ENCODE measurements at places on chromosomes 16 and 17.

DNA sequence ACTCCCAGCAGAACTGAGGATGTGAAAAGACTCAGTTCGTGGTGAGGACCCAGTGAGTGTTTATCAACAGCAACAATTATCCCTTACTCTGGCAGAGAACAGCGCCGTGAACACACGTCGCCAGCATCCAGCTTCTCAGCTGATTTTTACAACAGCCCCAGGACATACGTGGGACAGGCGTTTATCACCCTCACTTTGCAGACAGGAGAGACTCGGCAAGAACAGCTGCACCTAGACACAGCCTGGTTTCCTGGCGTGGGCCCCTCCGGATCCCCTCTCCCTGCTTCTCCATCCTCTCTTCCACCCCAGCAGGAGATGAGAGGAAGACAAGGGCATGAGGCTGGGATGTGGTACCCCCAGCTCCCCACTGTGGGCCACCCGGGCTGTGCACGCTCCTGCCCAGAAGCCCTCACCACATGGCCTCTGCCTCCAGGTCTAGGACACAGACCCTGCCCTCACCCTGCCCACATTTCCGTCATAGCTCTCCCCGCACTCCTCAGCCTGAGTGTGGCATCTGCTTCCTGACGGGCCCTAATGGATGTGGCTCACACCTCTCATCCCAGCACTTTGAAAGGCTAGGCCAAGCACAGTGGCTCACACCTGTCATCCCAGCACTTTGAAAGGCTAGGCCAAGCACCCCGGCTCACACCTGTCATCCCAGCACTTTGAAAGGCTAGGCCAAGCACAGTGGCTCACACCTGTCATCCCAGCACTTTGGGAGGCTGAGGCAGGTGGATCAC, 17.5 kb downstream of the ABR start:
- no peak for DNase-seq

GRCh38 chr16:57600952-57601580, 27.4 kb upstream of the ADGRG1 start:
- no peak for DNase-seq

- no peak for DNase-seq
Observed at GRCh38 chr16:60729051-60729450, 1307.2 kb downstream of the CDH8 start.

GRCh38 chr16:27920391-27920891, 143.1 kb downstream of the GSG1L start:
- DNase-seq: no peak

DNA sequence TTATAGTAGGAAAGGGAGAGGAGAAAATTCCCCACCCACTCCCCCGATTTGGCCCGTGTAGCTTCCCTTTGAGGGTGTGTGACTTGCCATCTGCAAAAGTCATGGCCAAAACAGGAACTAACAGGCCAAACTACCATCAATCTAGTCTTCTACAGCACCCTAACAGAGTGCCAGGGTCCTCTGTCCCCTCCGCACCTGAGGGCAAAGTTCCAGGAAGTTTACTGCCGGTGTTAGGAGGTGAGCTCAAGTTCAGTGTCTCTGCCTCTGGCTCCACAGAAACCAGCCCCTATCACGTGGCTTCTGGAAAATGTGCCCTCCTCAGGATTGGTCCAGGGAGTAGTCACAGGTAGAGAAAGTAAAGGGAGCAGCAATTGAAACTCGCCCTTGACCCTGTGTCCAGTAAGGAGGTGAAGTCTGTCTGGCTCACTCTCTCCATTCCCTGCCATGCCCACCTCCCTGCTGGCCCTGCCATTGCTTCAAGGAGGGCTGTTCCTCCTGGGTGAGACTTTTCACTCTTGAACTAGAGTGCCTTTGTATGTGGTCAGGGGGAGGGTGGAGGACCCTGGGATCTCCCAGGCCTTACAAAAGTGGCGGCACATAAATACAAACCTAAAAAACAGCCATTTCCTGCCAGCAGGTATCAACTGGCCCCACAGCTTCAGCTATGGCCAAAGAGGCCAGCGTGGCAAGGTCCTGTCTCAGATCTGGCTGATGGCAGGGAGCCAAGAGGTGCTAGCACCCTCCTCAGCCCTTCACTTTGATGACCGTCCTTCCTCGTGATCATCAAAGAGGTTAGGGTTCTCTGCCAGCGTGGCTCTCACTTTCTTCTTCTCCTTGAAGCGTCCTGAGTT, 5.3 kb downstream of the PRR15L start:
- DNase-seq: no peak

Data from stimulated activated CD4-positive, alpha-beta T cell treated with anti-CD3 and anti-CD28 coated beads, Interleukin-4, amount 100 ng/mL, for 1 hour (primary cell).